Tibial nerve (tissue), 4 donors: ENCODE measurements at places on chromosomes 1 and 21.

- no peak for DNase-seq
- no peaks in the 10 kb centered on the region for H3K4me1 ChIP-seq
- no peaks in the 10 kb centered on the region for H3K36me3 ChIP-seq
- H3K4me3 ChIP-seq = no peak overlapping the region
- peaks cover 59% of the 10 kb centered on the region for H3K27me3 ChIP-seq
Measured at GRCh38 chr1:181314959-181315358, 168.4 kb upstream of the CACNA1E start.

GRCh38 chr1:116426401-116426800, 53.4 kb downstream of the ATP1A1 start:
- H3K4me3 ChIP-seq = no peak overlapping the region
- H3K27me3 ChIP-seq = no peaks in the 10 kb centered on the region
- no peak for DNase-seq

- no peak for DNase-seq
- H3K27ac ChIP-seq = peak overlapping the region; percentile 63
- no peak overlapping the region for H3K4me3 ChIP-seq
- no peaks in the 10 kb centered on the region for H3K27me3 ChIP-seq
- H3K36me3 ChIP-seq = no peaks in the 10 kb centered on the region
Measured at GRCh38 chr1:59596432-59596831, 218.3 kb upstream of the HOOK1 start.

DNA sequence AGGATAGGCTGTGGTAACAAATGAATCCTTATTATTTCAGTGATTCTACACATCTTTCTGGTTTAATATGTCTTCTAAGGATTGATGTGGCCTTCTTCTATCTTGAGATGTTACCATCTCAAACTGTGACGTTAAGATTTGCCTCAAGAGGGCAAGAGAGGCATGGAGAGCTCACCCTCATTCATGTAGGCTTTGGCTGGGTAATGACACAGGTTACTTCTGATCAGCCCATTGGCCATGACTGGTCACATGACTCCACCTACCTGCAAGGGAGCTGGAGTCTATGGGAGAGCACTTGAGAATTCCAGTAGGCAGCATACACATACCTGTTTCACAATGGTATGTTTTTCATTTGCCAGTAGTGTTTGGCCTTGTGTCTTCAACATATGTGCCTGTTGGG, 30.0 kb downstream of the CACHD1 start:
- H3K36me3 ChIP-seq = no peaks in the 10 kb centered on the region
- H3K27me3 ChIP-seq = no peaks in the 10 kb centered on the region
- H3K27ac ChIP-seq = no peak overlapping the region
- H3K4me1 ChIP-seq = peaks cover 6% of the 10 kb centered on the region

GRCh38 chr1:114468047-114468446, 43.0 kb downstream of the TRIM33 start:
- no peak overlapping the region for H3K4me3 ChIP-seq
- H3K36me3 ChIP-seq = no peaks in the 10 kb centered on the region
- H3K27me3 ChIP-seq = no peaks in the 10 kb centered on the region
- no peak for DNase-seq

- H3K27me3 ChIP-seq = no peaks in the 10 kb centered on the region
- DNase-seq = no peak
- no peak overlapping the region for H3K27ac ChIP-seq
- no peaks in the 10 kb centered on the region for H3K36me3 ChIP-seq
- H3K4me1 ChIP-seq = peaks cover 12% of the 10 kb centered on the region
Measured at GRCh38 chr21:44820851-44821250, 3.0 kb upstream of the SUMO3 start.

DNA sequence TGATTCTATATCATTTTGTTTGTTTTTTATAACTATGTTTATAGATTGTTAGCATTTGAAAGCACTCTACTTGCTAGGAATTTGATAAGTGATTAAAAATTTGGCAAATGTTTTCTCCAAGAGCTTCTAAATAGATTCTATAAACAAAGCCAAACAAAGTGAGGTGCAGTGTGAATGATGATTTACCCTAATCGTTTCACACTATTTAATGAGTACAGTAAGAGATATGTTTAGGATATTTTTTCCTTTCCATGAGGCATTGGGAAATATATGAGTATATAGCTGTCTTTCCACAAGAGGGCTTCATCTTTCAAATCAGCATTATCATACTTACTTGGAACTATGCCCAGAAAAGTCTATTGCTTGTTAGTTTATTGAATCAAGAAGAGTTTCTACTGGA, 277.0 kb upstream of the BRINP3 start:
- H3K36me3 ChIP-seq = no peaks in the 10 kb centered on the region
- no peak for DNase-seq
- no peaks in the 10 kb centered on the region for H3K27me3 ChIP-seq
- no peak overlapping the region for H3K27ac ChIP-seq
- no peaks in the 10 kb centered on the region for H3K4me1 ChIP-seq
- no peak overlapping the region for H3K4me3 ChIP-seq

DNA sequence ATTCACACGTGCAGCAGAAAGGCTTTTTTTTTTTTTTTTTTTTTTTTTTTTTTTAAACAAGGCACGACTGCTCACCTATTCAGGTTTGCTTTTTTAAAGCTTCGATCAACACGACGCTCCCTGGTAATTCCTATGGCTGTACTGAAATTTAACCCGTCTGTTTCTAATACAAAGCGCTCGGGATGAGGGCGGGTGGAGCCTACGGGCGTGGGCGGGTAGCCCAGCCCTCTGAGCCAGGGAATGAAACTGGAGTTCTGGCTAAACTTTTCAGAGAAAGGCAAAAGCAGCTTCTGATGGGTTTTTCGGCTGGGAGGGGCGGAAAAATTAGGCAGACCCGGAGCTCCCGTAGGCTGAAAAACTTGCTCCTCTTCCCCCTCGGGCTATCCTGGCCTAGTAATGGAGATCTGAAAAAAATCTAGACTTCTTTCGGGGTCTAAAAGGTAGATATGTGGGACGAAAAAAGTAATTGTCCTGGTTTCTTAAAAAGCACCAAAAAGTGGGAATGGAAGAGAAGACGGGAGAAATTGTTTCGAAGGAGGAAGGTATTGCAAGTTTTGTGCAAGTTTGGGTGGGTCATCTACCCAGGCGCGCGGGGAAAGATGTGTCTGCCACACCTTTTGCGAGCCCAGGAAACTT, 7.4 kb downstream of the NR5A2 start:
- DNase-seq = no peak
- no peak overlapping the region for H3K27ac ChIP-seq
- H3K4me1 ChIP-seq = peaks cover 9% of the 10 kb centered on the region
- H3K27me3 ChIP-seq = peaks cover 100% of the 10 kb centered on the region
- H3K36me3 ChIP-seq = no peaks in the 10 kb centered on the region

- no peaks in the 10 kb centered on the region for H3K36me3 ChIP-seq
- H3K27ac ChIP-seq = no peak overlapping the region
- no peak overlapping the region for H3K4me3 ChIP-seq
- H3K27me3 ChIP-seq = no peaks in the 10 kb centered on the region
- no peak for DNase-seq
Measured at GRCh38 chr21:45390121-45390751, 14.7 kb upstream of the COL18A1 start.

DNA sequence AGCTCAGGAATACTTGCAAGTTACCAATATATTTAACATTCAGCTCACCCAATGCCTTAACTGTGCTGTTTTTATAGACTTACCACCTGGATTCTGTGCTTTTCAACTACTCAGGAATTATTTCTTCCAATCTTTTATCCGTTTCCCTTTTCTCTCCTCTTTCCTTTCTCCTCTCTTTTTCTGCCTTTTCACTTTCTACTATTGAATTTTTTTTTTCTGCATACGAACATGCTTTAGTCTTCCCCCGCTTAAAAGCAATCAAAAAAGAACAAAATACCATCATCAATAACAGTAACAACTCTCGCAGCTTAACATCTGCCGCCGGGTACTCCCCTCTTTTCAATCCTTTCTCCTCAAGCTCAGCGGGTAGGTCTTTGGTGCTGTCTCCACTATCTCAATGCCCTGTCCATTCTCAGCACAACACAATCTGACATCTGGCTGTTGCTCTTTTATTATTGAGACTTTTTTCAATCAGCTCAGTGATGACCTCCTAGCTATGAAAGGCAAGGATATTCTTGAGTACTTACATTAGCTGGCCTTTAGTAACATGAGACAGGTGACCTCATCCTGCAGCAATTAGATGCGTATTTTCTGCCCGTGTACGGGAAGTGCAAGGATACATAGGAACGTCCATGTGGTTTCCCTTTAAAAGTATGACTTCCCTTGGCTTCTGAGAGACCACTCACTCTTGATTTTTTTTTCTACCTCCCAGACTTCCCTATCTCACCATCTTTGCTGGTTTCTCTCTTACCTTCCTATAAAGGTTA, 40.2 kb upstream of the SIPA1L2 start:
- H3K27ac ChIP-seq = no peak overlapping the region
- no peak for DNase-seq
- peaks cover 10% of the 10 kb centered on the region for H3K4me1 ChIP-seq
- no peaks in the 10 kb centered on the region for H3K36me3 ChIP-seq
- H3K27me3 ChIP-seq = no peaks in the 10 kb centered on the region

GRCh38 chr1:19969898-19970660, 9.3 kb downstream of the PLA2G2A start:
- no peaks in the 10 kb centered on the region for H3K36me3 ChIP-seq
- H3K27me3 ChIP-seq = no peaks in the 10 kb centered on the region
- no peak for DNase-seq
- H3K4me3 ChIP-seq = no peak overlapping the region
- no peak overlapping the region for H3K27ac ChIP-seq

- no peak overlapping the region for H3K4me3 ChIP-seq
- H3K36me3 ChIP-seq = no peaks in the 10 kb centered on the region
- no peaks in the 10 kb centered on the region for H3K4me1 ChIP-seq
- H3K27me3 ChIP-seq = no peaks in the 10 kb centered on the region
- no peak overlapping the region for H3K27ac ChIP-seq
Measured at GRCh38 chr1:119766374-119766794, 2.3 kb downstream of the HMGCS2 start.

- no peak overlapping the region for H3K27ac ChIP-seq
- no peak for DNase-seq
- no peaks in the 10 kb centered on the region for H3K27me3 ChIP-seq
- H3K36me3 ChIP-seq = no peaks in the 10 kb centered on the region
- H3K4me1 ChIP-seq = no peaks in the 10 kb centered on the region
- no peak overlapping the region for H3K4me3 ChIP-seq
Measured at GRCh38 chr21:32088471-32088870, 190.4 kb downstream of the MIS18A start.

- no peak overlapping the region for H3K27ac ChIP-seq
- no peaks in the 10 kb centered on the region for H3K36me3 ChIP-seq
- no peak overlapping the region for H3K4me3 ChIP-seq
- no peaks in the 10 kb centered on the region for H3K4me1 ChIP-seq
- H3K27me3 ChIP-seq = no peaks in the 10 kb centered on the region
- DNase-seq = no peak
Measured at GRCh38 chr1:198107091-198107501, 49.7 kb upstream of the NEK7 start.

- no peak for DNase-seq
- H3K27ac ChIP-seq = no peak overlapping the region
- H3K27me3 ChIP-seq = peaks cover 5% of the 10 kb centered on the region
- H3K36me3 ChIP-seq = no peaks in the 10 kb centered on the region
- H3K4me3 ChIP-seq = no peak overlapping the region
- no peaks in the 10 kb centered on the region for H3K4me1 ChIP-seq
Measured at GRCh38 chr1:53716150-53716549, 22.8 kb downstream of the GLIS1 start.

- peaks cover 94% of the 10 kb centered on the region for H3K36me3 ChIP-seq
- DNase-seq = no peak
- no peaks in the 10 kb centered on the region for H3K27me3 ChIP-seq
- H3K4me3 ChIP-seq = no peak overlapping the region
Measured at GRCh38 chr21:43758811-43759210, 17.3 kb downstream of the CSTB start.

DNA sequence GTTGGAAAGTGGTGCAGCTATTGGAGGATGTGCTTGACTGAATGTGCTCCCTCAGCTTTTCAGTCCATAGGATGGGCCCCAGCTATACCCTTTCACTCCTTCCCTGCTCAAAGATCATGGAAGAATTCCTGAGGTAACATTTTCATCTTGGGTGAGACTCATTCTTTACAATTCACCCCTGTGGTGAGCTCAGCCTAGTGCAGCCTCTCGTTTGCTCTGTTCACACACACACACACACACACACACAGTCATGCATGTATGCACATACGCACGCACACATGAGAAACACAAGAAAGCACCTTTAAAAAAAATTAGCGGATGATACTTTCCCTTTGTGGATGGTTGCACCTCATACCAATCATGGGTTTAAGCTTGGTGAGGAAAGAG, 25.8 kb downstream of the CCN1 start:
- H3K36me3 ChIP-seq = no peaks in the 10 kb centered on the region
- H3K27me3 ChIP-seq = no peaks in the 10 kb centered on the region
- no peaks in the 10 kb centered on the region for H3K4me1 ChIP-seq
- no peak overlapping the region for H3K27ac ChIP-seq
- no peak overlapping the region for H3K4me3 ChIP-seq
- DNase-seq = no peak

- no peak overlapping the region for H3K4me3 ChIP-seq
- no peaks in the 10 kb centered on the region for H3K36me3 ChIP-seq
- H3K4me1 ChIP-seq = no peaks in the 10 kb centered on the region
Measured at GRCh38 chr1:221511797-221512196, 230.1 kb downstream of the DUSP10 start.

GRCh38 chr1:232474826-232475225, 155.1 kb downstream of the SIPA1L2 start:
- H3K36me3 ChIP-seq = peaks cover 12% of the 10 kb centered on the region
- no peak overlapping the region for H3K4me3 ChIP-seq
- no peak overlapping the region for H3K27ac ChIP-seq
- H3K27me3 ChIP-seq = no peaks in the 10 kb centered on the region
- no peaks in the 10 kb centered on the region for H3K4me1 ChIP-seq

DNA sequence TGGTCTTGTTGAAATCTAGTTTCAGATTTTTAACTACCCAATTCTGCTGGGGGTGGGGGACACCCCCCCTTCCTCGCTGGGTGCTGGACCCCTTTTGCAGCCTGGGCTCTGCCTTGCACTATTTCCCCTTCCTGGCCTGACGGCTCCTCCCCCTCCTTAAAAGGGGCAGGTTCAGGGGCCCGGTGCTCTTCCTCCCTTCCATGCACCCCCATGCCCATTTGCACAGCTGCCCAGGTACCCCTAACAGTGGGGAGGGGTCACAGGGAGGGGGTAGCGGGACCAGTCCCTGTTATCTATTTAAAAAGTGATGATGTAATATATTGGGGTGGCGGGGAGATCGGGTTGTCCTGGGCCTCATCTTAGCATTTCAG, 15.3 kb downstream of the ZBTB7B start:
- H3K4me1 ChIP-seq = peaks cover 41% of the 10 kb centered on the region
- DNase-seq = no peak
- no peaks in the 10 kb centered on the region for H3K27me3 ChIP-seq
- H3K36me3 ChIP-seq = peaks cover 28% of the 10 kb centered on the region
